ENCODE measurements at places on chromosomes 11 and 22.
A peak's percentile ranks its signal among the peaks of the same experiment; 100 is the strongest.

GRCh38 chr11:27904358-27905055 lies 203.4 kb downstream of the KIF18A start:
- no peak for DNase-seq

DNA sequence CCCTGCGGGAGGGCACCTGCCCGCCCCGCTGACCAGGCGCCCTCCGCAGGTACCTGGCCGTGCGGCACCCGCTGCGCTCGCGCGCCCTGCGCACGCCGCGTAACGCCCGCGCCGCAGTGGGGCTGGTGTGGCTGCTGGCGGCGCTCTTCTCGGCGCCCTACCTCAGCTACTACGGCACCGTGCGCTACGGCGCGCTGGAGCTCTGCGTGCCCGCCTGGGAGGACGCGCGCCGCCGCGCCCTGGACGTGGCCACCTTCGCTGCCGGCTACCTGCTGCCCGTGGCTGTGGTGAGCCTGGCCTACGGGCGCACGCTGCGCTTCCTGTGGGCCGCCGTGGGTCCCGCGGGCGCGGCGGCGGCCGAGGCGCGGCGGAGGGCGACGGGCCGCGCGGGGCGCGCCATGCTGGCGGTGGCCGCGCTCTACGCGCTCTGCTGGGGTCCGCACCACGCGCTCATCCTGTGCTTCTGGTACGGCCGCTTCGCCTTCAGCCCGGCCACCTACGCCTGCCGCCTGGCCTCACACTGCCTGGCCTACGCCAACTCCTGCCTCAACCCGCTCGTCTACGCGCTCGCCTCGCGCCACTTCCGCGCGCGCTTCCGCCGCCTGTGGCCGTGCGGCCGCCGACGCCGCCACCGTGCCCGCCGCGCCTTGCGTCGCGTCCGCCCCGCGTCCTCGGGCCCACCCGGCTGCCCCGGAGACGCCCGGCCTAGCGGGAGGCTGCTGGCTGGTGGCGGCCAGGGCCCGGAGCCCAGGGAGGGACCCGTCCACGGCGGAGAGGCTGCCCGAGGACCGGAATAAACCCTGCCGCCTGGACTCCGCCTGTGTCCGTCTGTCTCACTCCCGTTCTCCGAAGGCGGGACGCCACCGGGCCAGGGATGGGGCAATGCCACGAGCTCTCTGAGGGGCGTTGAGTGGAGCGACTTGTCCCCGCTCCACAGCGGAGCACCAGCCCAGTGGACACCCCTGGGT lies 1.8 kb downstream of the GALR3 start:
- no peak for DNase-seq

GRCh38 chr11:75771646-75772410 lies 3.2 kb downstream of the DGAT2 start:
- DNase-seq = no peak

GRCh38 chr11:114845766-114846415 lies 167.6 kb downstream of the NXPE2 start:
- no peak for DNase-seq

- DNase-seq = no peak
Observed at GRCh38 chr11:43874738-43875137, 5.9 kb upstream of the ALKBH3 start.

DNA sequence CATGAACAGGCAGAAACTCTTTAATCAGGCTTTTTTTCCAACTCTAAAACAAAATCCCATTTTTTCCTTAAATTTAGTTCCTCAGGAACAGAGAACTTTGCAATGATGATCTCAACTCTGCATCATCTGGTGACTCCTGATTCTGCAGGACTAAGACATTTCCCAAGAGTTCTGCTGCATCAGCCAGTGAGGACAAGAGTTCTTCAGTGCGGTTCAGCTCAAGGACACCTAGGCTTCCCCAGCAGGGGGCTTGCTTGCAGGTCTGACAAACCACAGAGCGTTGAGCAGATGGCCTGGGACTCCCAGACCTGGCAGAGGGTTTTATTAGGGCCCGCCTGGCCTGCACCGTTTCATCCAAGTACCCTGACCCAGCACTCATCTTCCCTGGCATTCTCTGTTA lies 6.4 kb downstream of the CDCA5 start:
- DNase-seq = no peak

DNA sequence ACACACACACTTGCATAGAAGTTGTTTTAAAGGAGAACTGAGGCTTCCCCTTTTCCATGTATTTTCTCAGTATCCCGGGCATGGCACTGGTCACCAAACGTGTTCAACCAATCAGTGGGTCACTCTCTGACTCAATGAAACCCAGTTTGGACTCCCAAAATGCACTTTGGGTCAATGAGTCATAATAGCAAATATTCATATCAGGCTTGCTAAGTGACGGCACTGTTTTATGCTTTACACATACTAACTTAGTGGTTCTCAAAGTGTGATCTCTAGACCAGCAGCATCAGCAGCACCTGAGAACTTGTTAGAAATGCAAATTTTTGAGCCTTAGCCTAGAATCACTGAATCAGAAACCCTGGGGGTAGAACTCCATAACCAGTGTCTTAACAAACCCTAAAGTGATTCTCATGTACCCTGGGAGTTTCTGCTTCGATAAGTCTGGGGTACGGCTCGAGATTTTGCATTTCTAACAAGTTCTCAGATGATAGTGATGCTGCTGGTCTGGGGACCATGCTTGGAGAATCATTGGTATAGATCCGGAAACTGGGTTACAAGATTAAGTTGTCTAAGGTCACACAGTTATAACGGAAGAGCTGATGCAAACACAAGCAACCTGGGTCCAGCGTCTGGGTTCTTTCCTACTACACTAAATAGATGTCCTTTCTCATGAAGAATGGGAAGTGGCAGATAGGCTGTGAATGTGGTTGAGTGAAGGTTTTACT lies 35.6 kb downstream of the ETS1 start:
- no peak for DNase-seq

GRCh38 chr22:25804676-25805075 lies 62.7 kb downstream of the MYO18B start:
- no peak for DNase-seq

GRCh38 chr11:14364322-14364721 lies 5.3 kb upstream of the RRAS2 start:
- no peak for DNase-seq

DNA sequence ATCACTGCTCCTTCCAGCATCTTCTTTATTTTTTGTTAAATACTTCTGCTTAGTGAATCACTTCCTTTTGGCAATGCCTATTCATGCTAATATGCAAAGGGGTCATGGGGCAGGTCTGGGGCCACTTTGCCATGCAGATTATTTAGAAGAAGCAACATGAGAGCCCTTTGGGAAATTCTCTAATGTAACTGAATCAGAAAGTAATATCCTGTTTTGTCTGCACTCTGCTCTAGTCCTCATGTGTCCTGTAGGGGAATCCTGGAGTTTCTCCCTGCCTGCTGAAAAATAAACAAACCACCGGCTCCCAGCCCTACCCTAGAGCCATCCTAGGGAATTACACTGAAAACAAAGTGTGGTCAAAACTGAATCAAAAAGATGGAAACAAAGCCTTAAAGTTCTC lies 176.5 kb upstream of the POU2AF2 start:
- no peak for DNase-seq

DNA sequence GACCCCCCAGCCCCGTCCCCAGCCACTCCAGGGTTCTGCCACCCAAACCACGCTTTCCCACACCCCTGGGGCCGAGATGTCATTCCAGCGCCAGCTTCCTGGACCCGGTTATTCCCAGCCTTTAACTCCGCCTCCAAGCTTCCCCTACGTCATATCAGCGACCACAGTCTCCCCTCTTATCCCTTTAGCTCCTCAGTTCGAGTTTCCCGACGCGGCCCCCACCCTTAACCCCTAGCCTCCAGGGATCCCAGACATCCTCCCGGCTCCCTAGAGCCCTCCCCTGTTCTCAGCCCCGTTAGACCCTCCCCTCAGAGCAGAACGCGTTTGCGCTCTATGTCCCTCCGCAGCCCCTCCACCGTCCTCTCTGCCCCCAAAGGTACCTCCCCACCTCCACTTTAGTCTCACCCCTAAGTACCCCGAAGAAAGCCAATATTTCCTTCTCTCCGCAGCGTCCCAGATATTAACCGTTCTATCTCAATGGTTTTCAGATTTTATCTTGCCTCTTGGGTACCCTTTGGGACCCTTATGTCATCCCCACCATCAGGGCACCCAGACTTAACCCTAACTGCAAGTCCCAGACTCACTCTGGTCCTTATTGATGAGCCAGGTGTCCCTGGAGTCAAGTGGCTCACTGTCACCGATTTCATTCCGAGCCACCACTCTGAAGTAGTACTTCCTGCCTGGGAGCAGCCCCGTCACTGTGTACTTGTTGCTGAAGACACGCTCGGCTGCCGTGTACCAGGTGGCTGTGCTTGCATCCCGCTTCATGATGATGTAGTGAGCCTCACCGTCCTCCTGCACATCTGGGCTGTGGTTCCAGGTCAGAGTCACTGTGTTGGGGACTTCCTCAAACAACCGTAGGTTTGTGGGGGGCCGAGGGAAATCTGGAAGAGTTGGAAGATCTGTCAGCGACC lies 8.0 kb downstream of the TMEM86A start:
- DNase-seq = peak; percentile 57

- DNase-seq = no peak
Observed at GRCh38 chr11:71442880-71443279, 5.3 kb downstream of the DHCR7 start.

GRCh38 chr11:76279646-76280045 lies 73.3 kb upstream of the WNT11 start:
- DNase-seq = no peak

DNA sequence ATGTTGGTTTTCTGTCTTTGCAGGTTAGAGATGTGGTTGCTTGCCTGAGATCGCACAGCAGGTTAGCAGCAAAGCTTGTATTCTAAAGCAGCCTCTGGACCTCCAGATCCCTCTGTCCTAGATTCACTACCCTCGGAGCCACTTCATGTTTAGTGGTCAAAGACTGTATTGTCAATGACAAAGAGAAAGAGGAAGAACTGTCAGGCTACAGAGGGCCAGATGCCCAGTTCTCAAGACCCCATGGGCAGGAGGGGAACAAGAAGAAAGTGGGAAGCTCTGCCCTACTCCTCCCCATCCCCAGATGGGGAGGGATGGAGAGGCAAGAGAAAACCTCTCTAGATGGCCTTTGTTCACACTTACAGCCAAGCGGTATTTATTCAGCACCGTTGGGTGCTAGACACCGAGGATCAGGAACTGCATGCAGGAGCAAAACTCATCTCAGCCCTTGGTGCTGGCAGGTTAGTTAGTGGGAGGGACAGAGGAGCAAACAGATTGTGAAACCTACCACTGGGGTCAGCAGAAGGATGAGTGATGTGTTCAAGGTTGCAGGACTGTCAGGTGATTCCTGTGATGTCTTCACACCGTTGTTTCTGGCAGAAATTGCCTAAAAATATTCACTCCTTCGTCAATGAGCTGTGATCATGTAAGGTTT lies 38.3 kb upstream of the PTPRJ start:
- no peak for DNase-seq

DNA sequence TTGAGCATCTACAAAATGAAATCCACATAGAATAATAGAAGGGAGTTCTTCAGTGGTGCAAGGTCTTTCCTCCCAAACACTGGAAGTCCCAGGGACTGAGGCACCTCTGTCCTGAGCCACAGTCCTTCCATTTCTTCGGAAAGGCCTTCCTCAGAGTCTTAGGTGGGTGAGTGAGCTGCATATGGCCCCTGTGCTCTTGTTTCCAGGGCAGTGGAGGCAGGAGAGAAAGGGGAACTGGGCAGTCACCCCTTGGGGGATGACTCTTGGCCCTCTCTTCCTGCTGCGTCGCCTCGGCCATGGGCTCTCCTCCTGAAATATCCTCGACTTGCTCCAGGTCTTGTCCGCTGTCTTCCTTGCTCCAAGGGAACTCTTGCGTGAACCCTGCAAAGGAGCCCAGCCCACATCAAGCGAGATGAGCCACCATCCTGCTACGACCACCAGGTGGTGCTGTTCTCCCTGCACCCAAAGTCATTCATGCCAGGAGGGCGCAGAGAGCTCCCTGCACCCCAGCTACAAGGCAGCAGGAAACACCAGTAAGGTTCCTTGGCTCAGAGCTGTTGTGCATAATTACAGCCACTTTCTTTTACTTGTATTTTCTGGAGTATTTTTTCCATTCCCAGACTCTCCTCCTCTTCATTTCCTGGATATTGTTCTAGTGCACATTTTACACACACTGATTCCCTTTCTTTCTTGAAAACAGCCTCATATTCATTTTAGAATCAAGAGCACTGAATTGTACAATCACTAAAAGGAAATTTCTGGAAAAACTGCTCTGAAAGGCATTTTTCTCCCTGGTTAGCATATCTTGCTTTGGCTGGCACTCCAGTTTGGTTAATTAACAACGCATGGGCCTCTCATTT lies 397.8 kb downstream of the OPCML start:
- peak; percentile 34 for DNase-seq

- peak; percentile 25 for DNase-seq
Observed at GRCh38 chr11:19988598-19988997, 171.7 kb downstream of the DBX1 start.

- no peak for DNase-seq
Observed at GRCh38 chr22:45744442-45744841, 72.8 kb downstream of the ATXN10 start.

DNA sequence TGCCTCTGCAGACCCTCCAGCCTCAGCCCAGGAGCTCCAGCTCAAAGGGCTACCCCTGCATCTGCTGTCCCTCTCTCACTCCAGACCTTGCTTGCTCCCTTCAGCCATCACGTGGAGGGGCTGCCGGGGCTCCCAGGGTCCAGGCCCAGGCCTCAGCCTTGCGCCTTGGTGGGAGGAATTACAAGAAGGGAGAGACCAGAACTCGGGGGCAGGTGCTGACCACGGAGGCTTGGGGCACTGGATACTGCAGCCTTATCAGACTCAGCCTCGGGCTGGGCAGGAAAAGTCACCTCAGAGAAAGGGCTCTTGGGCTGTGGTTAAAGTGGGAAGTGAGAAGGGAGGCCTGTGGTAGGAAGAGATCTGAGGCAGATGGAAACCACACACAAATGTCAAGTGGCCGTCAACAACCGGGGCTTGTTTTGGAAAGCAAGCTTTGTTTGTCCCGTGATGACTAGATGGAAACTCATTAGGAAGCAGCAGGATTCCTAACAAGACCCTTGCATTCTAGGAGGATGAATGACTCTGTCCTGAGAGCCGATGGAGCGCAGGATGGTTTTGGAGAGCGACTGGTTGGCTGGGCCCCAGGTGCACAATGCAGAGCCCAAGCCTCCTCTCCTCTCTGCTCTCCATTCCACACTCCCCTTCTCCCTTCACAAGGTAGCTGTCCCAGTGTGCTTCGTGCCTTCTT lies 1321.7 kb downstream of the TBC1D22A start:
- DNase-seq = no peak

- no peak for DNase-seq
Observed at GRCh38 chr22:30094804-30095203, 14.5 kb downstream of the HORMAD2 start.
